ENCODE measurements at places on chromosomes 3 and 15. TPM values are rescaled to one million over a fixed set of nuclear protein-coding genes. Genes with fewer than 3 reads are reported as not detected.

The LYZL4 gene
- not detected for total RNA-seq

DNA sequence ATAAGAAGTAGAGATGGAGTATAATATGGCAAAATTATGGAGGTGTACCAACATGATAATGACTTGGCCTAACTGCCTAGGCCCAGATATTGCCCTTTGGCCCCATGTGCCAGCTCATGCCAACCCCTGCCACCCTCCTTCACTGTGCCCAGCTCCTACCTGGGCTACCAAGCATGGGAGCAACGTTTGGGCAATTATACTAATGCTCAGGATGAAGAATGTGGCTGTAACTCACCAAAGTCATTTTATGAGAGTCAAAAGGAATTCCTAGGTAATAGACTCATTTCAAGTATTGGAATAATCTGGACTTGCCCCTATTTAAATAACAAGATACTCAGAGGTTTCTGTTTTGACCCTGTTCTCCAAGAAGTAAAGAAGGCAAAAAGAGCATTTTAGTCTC lies 240.2 kb upstream of the IL12A start:
- no peak for DNase-seq

The CKMT1A gene
- 0.48 TPM for total RNA-seq

The IL17RE gene
- total RNA-seq: 0.78 TPM

The CCR9 gene
- not detected for total RNA-seq

The ALDH1A2 gene
- 1.2 TPM for total RNA-seq

- DNase-seq: no peak
These were observed 151.4 kb downstream of the RAP2B start for GRCh38 chr3:153313302-153313965.

Measured in activated T-helper 2 cell treated with anti-CD3 and anti-CD28 coated beads, Interferon-gamma antibody, Interleukin-2, Interleukin-4, amounts not matched to agents 10 μg/mL and 5 μg/mL and 100 μg/mL, durations not matched to agents 14 hours and 24 hours and 36 hours (primary cell).